ENCODE measurements at places on chromosomes 1 and 21.
A peak's percentile ranks its signal among the peaks of the same experiment; 100 is the strongest.

GRCh38 chr1:203677771-203678170 is 51.1 kb downstream of the ATP2B4 start:
- no peak for DNase-seq

- DNase-seq, result no peak
These were observed 79.9 kb upstream of the LYST start for GRCh38 chr1:235946571-235946981.

DNA sequence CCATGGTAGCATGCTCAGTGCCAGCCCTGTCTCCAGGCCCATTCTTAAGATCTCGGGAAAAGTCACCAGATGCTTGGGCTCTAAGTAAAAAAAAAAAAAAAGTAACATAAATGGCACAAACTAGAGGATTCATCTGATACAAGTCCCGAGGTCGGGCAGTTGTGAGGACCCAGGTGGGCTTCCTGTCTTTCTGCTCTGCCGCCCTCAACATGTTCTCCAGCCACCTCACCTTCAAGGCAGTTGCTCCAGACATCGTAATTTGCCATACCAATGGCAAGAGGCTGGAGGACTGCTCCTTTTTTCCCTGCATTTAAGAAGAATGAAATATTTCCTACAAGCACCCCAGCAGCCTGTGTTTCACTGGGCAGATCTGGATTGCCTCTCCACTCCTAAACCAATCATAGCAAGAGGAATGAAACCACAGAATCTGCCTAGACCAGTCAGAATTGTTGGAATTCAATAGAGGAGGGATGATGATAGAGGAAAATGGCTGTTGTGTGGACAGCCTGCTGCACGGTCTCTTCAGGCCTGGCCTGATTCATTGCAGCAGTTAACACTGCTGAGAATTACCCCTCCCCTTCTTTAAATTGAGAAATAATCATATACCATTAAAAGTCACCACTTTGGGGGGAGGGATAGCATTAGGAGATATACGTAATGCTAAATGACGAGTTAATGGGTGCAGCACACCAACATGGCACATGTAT is 5.4 kb downstream of the HMGN2 start:
- no peak for DNase-seq

GRCh38 chr1:150799089-150799488 is 9.0 kb downstream of the CTSK start:
- no peak for DNase-seq

DNA sequence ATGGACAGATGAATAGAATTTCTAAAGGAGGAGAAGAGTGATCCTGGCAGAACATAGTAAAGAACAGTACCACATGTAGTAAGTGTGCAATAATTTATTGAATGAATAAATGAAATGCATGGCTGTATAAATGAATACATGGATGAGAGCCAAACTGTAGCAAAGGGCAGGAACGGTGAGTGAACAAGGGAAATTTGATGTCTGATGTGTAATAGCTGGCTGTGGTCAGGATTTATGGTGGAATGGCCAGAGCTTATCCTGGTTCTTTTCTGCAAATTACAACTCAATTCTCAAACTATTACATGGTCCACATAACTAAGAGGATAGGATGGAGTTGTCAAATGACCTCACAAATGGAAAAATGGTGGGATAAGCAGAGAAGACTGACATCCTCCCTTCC is 43.2 kb upstream of the ARHGAP29 start:
- DNase-seq, result no peak

DNA sequence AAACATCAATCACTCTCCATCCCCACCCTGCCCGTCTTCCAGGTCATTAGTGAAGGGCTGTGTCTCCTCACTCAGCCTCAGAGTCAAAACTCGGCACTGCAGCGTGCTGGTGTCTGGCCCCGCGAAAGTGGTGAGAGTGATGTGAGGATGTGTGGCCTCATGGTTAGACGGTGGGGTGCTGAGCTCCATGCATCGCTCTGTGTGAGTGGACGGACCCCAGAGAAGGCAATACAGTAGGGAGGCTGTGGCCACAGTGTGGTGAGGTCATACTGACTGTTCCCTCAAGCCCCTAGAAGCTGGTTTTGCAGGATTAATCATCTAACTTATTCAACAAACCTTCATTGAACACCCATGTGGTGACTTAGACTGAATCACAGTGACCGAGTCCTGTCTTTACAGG is 329.9 kb upstream of the AJAP1 start:
- no peak for DNase-seq

- DNase-seq, result no peak
These were observed 22.8 kb downstream of the SLC9C2 start for GRCh38 chr1:173580071-173580470.

GRCh38 chr1:205065666-205066065 is 18.6 kb downstream of the TMEM81 start:
- DNase-seq, result no peak

DNA sequence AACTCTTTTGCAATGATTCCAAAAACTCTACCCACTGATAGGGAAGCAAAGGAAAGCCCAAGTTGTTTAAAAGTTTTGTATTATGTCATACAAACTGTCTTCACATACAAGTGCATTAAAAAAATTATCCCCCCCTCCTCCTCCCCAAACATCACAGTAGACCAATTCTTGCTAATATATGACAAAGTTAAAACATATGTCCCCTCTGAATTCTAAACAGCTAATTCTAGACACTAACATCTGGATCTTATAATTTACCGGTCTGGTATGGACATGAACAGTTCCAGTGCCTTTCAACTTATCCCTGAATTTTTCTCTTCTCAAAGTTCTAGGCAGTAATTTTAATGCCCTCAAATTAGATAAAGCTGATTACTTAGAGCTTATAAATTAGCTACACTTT is 13.4 kb downstream of the RIT1 start:
- no peak for DNase-seq

DNA sequence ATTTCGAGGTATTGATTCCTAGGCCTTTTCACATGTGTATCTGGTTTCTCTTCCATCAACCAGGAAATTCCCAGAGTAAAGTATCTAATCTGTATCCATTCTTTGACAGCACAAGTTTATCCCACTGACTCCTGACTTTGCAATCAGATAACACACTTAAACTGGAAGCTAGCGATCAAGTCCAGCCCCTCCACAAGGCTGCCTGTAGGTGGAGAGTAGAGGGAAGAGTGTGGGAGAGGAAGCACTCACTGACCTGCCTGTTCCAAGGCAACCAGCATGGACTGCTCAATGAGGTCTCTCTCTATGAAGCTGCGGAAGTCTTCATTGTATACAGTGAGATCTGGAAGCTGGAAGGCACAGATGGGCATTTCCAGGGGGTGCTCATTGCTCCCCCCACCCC is 30.4 kb upstream of the MTMR11 start:
- no peak for DNase-seq

- DNase-seq, result no peak
These were observed 189.9 kb upstream of the CACYBP start for GRCh38 chr1:174809755-174810280.

DNA sequence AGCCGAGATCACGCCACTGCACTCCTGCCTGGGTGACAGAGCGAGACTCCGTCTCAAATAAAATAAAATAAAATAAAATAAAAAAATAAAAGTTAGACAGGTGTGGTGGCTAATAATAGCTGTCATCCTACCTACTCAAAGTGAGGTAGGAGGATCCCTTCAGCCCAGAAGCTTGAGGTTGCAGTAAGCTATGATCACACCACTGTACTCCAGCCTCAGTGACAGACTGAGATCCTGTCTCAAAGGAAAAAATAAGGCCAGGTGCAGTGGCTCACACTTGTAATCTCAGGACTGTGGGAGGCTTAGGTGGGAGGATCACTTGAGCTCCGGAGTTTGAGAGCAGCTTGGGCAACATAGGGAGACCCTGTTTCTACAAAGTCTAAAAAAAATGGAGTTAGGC is 18.0 kb downstream of the NOL9 start:
- DNase-seq, result no peak

DNA sequence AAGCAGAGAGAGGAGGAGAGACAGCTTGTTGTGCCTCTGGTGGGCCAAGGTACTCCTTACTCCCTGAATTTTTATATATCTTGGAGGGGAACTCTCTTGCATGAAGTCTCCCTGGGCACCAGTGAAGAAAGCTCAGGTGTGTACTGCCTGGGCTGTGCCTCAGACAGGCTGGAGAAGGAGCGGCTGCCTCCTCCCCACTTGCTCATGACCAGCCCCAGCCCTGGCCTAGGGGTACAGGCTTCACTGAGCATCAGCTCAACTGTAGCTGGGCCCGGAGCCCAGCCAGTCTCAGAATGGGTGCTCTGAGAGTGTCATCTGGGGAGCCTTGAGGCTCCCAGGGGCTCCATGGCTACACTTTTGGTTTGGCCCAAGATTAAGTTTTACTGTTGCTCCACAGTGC is 44.8 kb upstream of the TENT5C start:
- DNase-seq, result no peak

GRCh38 chr1:63705078-63705477 is 68.7 kb upstream of the ROR1 start:
- no peak for DNase-seq

GRCh38 chr1:246921481-246921880 is 10.3 kb downstream of the AHCTF1 start:
- DNase-seq, result no peak

GRCh38 chr1:29629401-29629800 is 393.1 kb downstream of the PTPRU start:
- DNase-seq, result no peak

- DNase-seq, result no peak
These were observed 5.6 kb downstream of the RXRG start for GRCh38 chr1:165439330-165439729.

- no peak for DNase-seq
These were observed 12.2 kb upstream of the CCDC27 start for GRCh38 chr1:3740042-3740441.

DNA sequence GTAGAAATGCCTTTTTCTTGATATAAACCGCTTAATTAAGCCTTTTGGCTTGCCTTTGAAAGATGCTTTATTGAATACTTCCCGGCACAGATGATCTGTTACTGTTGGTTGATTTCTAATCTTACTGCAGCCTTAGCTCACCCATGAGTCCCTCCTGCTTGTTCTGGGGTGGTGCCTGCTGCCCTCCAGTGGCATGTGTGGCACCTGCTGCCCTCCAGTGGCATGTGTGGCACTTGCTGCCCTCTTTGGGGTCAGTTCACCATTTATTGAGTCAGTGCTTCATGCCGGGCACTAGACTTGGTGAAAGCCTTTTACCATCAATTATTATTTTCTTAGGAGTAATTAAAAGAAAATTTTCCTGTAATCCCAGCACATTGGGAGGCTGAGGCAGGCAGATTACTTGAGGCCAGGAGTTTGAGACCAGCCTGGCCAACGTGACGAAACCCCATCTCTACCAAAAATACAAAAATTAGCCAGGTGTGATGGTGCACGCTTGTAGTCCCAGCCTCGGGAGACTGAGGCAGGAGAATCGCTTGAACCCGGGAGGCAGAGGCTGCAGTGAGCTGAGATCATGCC is 54.3 kb downstream of the ADARB1 start:
- DNase-seq, result peak; percentile 78

GRCh38 chr21:29187944-29188343 is 57.5 kb downstream of the MAP3K7CL start:
- no peak for DNase-seq

- peak; percentile 50 for DNase-seq
These were observed 163.4 kb upstream of the USP24 start for GRCh38 chr1:55378582-55378981.

- DNase-seq, result no peak
These were observed 282.1 kb downstream of the BACH1 start for GRCh38 chr21:29580732-29581285.

DNA sequence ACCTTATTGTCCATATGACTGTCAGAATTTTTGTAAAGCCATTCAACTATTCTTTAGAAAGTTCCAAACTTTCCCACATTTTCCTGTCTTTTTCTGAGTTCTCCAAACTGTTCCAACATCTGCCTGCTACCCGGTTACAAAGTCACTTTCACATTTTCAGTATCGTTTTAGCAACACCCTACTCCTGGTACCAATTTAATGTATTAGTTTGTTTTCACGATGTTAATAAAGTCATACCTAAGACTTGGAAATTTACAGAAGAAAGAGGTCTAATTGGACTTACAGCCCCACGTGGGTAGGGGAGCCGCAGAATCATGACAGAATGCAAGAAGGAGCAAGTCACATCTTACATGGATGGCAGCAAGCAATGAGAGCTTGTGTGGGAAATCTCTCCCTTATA is 867.8 kb downstream of the AMY1C start:
- DNase-seq, result no peak

GRCh38 chr1:100394285-100394684 is 42.0 kb downstream of the CDC14A start:
- no peak for DNase-seq

DNA sequence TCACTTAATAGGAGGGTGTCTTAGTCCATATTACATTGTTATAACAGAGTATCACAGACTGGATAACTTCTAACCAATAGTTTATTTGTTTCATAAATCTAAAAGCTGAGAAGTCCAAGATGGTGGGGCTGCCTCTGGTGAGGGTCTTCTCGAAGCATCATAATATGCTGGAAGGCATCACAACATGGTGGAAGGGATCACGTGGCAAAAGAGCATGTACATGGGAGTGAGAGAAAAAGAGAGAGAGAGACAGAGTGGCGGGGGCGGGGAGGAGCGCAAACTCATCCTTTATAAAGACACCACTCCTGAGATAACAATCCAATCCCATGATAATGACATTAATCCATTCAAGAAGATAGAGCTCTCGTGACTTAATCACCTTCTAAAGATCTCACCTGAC is 31.5 kb downstream of the CFHR5 start:
- no peak for DNase-seq

DNA sequence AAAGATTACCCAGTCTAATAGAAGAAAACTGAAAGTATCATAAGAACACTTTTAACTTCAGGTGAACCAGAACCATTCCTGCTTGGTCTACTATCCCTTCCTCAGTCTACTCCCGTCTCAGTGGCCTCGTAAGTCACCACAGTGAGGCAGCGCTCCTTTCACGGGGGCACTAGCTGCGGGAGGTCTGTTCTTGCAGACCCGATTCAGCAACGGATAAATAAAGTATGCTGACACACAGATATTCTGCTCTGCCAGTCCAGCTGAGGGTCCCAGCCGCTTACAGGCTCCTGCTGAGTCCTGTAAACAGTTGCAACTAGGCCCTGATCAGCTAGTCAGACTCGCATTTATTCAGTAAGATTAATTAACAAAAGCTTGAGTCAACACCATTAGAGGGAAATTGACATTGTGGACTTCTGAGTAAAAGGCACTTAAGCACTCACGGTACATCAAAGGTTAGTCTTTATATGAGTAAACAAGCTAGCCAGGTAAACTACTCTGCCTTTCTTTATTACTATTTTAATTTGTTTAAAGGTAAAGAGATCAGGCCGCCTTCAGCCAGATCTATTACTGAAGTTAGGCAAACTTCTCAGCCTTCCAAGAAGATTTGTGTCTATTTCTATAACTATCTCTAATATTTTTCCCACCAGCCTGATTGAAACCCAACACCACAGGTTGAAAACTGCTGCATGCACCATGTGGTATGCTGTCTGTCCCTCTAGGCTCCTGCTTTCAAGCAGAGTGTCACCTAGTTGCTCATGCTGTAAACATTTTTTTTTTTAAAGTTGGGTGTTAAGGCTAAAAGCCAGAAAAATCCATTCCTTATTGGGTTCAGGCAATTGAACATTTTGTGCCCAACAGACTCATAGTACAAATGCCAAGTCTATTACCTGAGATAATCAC is 87.7 kb downstream of the INTS7 start:
- no peak for DNase-seq

Measured in stimulated activated naive CD8-positive, alpha-beta T cell treated with anti-CD3 and anti-CD28 coated beads, Interleukin-15, Interleukin-2, amounts not matched to agents 100 U/mL and 50 U/mL, for 24 hours (primary cell).